ENCODE measurements at places on chromosomes 13 and 19.

- DNase-seq = no peak
These were observed 62.1 kb upstream of the FREM2 start for GRCh38 chr13:38624822-38625221.

GRCh38 chr13:78657699-78658629, 991 bp downstream of the OBI1 start:
- DNase-seq = no peak

DNA sequence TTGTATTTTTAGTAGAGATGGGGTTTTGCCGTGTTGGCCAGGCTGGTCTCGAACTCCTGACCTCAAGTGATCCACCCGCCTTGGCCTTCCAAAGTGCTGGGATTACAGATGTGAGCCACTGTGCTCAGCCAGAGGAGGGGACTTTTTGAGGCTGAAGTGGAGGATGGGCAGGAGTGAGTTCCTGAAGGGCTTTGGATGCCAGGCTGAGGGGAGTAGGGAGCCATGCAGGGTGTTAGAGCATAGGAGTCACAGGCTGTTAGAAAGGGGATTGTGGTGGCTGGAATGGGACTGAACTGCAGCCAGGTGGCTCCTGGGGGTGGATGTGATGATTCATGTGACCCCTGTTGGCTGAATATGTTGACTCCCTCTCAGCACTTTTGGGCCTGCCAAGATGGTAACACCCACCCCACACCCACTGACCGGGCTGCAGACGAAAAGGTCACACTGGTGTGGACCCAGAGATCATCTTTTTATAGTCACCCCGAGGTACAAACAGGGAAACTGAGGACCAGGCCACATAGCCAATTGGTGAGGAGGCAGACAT, 11.2 kb downstream of the CYP4F22 start:
- no peak for DNase-seq

- no peak for DNase-seq
These were observed 65.1 kb upstream of the GJB6 start for GRCh38 chr13:20297181-20297580.

DNA sequence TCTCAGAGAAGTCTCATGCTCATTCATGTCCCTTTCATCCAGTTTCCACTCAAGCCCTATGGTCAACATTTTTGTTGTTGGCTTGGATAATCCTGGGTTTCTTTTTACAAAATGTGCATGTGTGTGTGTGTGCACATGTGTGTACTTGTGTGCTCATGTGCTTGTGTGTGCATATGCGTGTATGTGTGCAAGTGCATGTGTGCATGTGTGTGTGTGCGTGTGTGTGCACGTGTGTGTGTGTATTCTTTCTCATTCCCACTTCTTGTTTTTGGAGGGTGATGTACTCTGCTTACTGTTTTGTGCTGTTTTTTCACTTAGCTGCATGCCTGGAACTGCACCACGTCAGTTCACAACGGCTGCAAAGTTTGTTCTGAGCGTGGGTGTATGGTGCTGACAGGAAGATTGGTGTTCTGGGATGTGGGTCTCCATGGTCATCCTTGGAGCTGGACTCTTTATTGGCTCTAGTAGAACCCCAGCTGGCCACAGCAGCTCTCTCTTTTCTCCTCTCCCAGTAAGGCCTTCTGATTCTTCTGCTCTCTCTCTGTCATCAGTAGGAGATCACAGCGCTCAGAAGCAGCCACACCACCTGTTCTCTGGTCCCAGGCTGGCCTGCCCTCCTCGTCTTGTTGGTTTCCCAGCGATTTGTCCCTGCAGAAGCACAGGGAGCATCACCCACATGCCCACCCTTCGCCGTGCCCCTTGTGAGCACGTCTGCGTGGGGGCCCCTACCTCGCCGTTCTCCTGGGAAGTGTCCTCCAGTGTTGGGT, 60.8 kb downstream of the SOX1 start:
- DNase-seq = no peak

Measured in T-helper 22 cell (primary cell).